Brain pericyte (primary cell): ENCODE measurements at places on chromosomes 16 and 17.
A peak's percentile ranks its signal among the peaks of the same experiment; 100 is the strongest.

DNA sequence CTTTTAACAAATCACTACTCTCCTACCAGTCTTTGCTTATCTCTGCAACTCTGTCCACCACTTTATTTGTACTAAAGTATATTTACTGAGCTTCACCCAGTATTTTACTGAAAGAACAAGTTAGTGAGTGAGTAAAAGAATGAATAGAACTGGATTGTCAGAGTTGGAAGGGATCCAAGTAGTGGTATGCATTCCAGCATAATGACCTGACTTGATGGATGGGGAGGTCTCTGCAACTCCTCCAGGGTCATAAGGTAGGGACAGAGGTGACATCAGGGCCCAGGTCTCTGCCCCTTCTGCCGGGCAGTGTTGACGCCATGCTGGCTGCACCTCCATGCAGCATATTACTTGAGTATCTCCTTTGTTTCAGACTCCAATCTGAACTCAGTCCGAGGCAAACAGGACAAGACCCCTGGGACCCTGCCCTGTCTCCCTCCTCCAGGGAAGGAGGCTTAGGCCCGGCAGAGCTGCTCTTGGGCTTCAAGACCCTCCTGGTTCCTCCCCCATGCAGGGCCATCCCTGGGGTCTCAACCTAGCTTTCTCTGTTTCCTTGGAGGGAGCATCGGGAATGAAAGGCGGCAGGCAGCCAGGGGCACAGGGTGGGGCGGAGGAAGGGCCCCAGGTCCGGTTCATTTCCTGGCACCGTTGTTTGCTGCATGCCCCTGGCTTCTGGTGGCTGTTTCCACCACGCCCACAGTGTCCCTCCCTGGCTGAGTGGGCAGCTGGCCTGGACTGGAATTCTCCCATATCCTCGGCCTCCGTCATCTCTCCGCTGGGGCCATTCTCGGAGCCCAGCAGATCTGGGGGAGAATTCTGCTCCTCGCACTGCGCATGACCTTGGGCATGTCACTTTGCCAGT lies 12.4 kb upstream of the ITGA3 start:
- DNase-seq = no peak

- DNase-seq = no peak
Observed at GRCh38 chr17:73921306-73921705, 277.1 kb upstream of the SDK2 start.

DNA sequence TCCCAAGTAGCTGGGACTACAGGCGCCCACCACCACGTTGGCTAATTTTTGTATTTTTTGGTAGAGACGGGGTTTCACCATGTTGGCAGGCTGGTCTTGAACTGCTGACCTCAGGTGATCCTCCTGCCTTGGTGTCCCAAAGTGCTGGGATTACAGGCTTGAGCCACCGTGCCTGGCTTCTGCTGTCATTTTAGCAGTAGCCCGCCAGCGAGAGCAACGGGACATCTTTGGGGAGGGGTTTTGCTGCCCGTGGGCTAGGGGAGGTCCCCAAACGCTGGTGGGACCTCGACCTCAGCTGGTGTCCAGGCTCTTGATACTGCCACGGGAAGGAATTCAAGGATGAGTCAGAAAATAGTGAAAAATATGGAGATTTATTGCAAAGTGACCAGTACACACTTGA lies 108.1 kb upstream of the CACNG5 start:
- DNase-seq = no peak

GRCh38 chr17:38848939-38849605 lies 4.4 kb downstream of the RPL23 start:
- DNase-seq = no peak

DNA sequence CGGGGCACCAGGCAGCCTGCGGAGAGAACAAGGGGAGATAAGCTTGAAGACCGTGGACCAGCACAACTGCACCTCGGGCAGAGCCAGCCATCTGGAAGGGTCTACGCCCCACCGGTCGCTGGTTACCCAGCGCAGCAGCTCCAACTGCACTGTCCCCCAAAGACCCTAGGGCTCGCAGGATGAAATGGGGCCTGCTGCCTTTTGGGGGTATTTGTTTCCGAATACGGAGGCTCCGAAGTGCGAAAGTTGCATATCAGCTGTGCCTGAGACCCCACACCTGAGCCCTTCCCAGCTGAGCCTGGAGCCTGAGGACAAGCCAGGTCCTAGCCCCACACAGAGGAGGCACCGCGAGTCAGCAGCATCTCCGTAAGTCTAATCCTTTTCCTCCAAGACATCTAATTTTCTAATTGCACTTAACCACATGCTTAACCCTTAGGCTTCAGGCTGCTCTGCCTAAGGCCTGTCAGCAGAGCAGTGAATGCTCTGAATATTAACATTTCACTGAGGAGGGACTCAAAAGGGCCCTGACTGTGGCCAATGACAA lies 4.0 kb downstream of the KIFC3 start:
- no peak for DNase-seq

- no peak for DNase-seq
Observed at GRCh38 chr16:56672761-56673536, 3.3 kb downstream of the MT1H start.

DNA sequence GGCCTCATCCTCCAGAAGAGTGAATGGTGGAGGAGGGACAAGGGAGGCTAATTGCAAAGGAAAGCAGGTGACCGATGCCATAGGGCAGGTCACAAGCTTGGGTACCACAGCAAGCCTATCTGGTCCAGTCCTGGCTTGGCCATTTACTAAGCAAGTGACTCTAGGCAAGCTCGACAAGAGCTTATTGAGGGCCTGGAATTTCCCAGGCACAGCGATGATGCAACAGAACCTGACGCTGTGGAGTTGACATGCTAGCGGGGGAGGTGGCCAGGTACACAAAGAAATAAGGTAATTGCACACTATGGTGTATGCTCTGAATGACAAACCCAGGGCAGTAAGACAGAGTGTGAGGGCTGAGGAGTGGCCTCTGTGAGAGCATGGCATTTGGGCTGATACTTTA lies 98.5 kb downstream of the PGS1 start:
- no peak for DNase-seq

GRCh38 chr16:10964039-10964890 lies 19.9 kb downstream of the CLEC16A start:
- DNase-seq = peak; percentile 32

DNA sequence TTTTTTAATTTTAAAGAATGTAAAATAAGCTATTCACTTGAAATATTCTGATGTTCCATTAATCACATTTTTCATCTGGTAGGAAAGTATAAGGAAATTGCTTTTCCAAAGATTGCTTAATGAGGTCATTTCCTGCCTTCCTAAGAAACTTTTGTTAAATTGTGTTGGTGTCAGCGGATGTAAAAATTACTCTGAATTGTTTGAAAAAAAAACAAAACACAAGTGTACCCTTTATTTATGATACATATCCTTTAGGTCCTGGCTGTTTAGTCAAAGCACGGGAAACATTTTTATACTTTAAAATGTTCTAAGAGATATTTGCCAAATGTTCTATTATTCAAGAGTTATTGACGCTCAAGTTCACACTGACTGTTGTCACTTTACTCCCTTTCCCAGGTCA lies 1357.4 kb upstream of the GOT2 start:
- DNase-seq = no peak

GRCh38 chr17:77451894-77452852 lies 311.4 kb downstream of the SEC14L1 start:
- DNase-seq = no peak

- no peak for DNase-seq
Observed at GRCh38 chr17:74241431-74241830, 28.1 kb downstream of the TTYH2 start.

DNA sequence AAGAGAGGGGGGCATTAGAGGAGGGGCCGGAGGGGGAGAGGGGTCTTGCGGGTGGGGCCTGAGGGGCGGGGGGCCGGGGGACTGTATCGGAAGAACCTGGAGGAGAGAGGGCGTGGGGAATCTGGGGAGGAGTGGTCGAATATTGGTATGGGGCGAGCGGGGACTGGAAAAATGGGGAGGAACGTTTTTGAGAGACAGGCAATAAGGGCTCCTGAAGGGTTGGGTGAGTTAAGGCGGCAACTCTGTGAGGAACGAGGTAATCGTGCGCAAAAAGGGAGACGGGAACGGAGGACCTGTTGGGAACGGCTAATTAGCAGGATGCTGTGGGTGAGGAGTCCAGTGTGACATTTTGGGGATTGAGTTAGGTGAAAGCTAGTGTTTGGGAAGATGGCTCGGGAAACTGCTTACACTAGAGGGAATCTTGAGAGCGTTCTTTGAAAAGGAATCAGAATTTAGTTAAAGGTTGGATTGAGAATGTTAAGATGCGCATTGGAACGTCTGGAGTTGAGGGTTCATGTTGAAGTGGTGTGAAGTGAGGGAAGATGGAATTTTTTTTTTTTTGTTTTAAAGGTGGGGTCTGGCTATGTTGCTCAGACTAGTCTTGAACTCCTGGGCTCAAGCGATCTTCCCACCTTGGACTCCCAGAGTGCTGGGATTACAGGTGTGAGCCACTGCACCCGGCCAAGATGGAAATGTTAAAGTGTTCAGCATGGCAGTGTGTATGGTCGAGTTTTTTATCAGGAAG lies 662 bp downstream of the WIPF2 start:
- peak; percentile 13 for DNase-seq

DNA sequence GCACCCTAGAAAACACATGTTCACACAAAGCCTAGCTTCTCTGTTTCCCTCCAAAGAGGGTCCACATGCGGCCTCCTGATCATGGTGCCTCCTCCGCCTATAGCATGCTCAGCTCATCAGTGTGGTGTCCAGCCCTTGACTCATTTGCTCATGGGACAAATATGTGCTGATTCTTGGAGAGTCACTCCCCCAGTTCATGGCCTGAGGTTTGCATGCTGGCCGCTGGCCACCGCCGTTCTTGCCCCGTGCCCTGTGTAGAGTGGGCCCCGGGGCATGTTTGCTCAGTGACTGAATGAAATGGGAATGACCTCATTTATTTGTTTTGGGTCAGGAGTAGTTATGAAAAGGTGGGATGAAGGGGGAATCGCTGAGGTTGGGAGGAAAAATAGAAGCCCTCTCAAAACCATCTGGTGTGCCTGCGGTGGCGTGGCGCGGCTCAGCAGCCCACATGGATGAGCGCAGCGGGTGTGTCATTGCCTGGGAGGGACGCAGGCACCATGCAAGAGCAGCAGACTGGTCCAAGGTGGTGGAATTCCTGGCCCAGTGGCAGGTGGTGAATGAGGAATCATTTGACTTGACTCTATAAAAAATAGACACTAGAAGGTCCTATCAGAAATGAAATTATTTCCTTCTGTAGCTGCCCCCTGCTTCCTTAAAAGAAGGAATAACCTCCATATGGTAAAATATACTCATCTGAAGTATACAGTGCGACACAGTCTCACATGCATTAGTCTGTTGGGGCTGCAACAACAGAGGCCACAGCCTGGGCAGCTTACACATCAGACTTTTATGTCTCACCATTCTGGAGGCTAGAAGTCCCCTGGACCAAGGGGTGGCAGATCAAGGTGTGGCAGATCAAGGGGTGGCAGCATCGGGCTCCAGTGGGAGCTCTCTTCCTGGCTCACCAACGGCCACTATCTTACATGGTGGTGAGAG lies 31.7 kb downstream of the CRISPLD2 start:
- DNase-seq = peak; percentile 80

- DNase-seq = no peak
Observed at GRCh38 chr17:32625971-32626370, 139.2 kb downstream of the CDK5R1 start.

DNA sequence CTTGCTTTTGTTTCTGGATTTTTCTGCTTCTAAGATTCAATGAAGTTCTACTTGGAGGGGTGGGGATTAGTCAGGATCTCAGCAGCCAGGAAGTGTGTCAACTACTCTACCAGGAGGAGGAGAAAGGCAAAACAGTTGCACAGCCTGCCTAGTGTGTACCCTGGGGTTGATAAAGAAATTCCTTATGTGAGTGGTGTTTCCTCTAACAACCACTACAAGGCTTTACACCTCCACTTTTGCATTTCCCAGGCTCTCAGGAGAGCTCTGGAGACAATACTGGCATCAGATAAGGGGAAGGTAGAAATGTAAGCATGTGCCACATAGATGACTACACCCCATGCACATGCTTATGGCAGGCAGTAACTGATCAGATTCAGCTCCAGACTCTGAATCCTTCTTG lies 174.6 kb downstream of the TOX3 start:
- no peak for DNase-seq

DNA sequence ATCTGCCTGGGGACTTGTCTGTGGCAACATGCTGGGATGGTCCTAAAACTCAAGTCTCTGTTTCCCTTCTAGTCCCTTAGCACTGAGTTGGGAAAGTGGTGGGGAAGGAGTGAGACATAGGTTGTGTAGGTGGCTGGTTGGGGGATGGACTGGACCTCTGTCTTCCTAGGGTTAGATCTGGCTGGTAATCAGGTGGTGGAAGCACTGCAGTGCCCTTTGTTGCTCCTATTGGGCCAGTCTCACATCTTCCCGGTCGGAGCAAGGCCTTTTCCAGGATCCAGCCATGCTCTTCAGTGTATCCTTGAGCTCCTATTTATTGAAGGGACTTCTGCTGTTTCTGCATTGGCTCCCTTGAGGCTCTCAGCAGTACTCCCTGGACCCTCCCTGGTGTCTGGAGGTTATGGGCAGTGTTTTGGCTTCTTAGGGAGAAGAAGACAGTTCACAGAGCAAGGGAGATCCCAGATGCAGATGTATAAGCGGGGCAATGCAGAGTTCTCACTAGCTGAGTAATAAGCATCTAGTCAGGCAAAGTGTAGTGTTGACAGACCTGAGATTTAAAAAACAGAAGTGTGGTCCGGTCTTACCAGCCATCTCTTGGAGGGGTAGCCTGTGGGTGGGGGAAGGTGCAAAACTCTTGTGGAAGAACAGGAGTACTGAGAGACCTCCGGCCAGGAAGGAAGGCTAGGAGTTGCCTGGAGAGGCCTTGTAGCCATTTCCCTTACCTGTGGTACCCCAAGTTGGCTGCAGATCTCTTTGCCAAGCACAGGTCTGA lies 1.3 kb upstream of the NUTF2 start:
- DNase-seq = no peak

GRCh38 chr17:66690166-66690565 lies 144.8 kb upstream of the CACNG5 start:
- no peak for DNase-seq
